Activated T-cell treated with anti-CD3 and anti-CD28 coated beads, Interleukin-2, amount 50 U/mL, for 72 hours (primary cell): ENCODE measurements at places on chromosomes 5 and 9.

GRCh38 chr9:113328045-113328782 lies 11.9 kb downstream of the WDR31 start:
- no peak for DNase-seq

GRCh38 chr9:119332522-119332921 lies 36.7 kb downstream of the BRINP1 start:
- DNase-seq, result no peak

- DNase-seq, result no peak
Measured at GRCh38 chr5:168263121-168263520, 28.3 kb upstream of the WWC1 start.

- no peak for DNase-seq
Measured at GRCh38 chr5:35971186-35971877, 19.9 kb downstream of the UGT3A1 start.

DNA sequence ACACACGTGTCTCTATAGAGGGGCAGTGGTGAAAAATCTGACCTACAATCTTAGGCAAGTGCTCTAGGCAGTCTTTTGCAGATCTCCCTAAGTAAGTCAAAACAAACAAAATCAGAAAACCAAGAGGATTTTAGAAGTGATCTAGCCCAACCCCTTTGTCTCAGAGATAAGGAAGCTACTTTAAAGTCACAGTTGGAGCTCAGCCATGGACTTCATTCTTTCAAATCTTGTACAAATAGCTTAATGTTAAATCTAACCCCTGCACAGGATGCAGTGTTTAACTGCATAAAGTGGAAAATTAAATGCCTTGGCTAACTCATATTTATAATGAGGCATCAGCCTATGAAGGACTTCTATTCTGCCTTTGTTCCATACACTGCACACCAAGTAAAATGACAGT lies 135.1 kb upstream of the RFX3 start:
- no peak for DNase-seq

GRCh38 chr9:108546215-108546614 lies 309.6 kb downstream of the ACTL7B start:
- DNase-seq, result no peak

DNA sequence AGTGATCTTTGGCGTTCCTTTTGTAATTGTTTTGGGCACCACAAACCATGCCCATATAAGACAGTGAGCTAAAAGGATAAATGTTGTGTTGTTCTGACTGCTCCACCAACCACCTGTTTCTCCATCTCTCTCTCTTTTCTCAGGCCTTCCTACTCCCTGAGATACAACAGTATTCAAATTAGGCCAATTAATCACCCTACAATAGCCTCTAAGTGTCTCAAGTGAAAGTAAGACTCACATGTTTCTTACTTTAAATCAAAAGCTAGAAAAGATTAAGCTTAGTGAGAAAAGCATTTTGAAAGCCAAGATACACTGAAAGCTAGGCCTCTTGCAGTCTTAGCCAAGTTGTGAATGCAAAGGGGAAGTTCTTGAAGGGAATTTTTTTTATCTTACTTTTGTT lies 268.8 kb upstream of the NREP start:
- no peak for DNase-seq

- DNase-seq, result no peak
Measured at GRCh38 chr9:125659201-125659840, 47.7 kb downstream of the MAPKAP1 start.

DNA sequence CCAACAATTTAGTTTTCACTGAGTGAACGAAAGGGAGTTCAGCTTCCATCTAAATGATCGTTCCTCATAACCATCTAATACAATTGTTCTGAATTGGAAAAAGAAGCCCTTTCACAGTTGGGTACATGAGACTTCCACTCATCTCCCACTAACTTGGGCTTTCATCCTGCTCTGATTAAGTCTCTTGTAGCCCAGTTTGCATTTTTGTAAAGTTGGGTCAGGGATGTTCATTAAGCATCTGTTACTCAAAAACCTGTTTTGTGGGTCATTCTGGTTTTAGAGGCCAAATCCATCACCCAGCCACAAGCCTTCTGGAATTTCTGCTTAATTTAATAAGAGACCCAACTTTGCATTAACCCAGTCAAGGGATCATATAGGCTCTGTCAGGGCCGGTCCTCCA lies 385.3 kb downstream of the BNC2 start:
- DNase-seq, result no peak

DNA sequence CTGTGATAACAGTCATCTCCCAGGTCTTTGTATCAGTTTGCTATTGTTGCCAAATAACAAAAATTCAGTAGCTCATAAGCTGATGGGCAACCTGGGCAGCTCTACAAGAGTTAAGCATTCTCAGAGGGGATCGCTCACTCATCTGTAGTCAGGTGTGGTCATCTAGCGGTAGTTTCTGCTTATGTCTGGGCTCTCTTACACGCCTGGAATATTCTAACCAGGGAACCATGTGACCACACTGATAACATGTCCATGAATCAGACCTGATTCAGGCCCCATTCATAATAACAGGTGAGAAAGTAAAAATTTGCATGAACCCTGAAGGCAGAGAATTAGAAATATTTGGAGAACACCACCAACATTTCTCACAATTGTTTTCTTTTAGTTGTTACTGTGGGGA lies 576.1 kb downstream of the SLCO4C1 start:
- no peak for DNase-seq

DNA sequence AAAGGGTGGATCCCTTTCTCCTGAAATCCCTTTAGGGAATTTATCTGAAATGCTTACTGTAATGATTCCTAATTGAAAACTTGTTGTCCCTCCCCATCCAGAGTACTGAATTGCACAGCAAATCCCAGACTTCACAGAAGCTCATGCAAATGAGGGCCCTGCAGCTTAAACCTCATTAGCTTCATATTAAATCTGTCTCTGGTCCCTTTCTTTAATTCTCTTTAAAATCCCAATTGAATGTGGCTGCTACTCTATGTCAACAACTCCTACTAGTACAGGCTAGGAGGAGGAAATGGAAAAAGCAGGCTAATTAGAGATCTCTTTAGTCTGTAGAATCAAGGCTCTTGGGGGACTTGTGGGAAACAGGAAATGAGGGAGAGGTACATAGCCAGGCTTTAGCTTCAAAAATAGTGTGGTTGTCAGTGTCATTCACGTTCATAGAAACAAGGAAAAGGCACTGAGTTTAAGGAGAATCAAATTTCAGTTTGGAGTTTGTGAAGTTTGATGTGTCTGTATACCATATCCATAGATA lies 191.3 kb upstream of the PRDM9 start:
- DNase-seq, result no peak

DNA sequence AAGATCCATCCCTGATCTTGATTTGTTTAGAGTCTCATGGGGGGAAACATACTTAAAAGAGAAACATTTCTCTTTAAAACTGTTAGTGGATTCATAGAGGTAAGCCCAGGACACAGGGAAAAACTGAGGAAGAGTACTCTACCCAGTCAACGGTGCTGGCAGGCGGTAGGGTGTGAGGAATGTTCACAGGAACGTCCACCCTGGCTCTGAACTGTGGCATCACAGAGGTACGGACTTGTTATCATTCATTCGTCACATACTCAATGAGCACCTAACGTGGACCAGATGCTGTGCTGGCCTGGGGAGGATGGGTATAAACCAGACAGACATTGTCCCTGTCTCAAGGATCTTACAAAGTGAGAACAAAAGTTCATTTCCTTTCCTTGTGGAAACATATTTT lies 18.8 kb upstream of the PPARGC1B start:
- no peak for DNase-seq

DNA sequence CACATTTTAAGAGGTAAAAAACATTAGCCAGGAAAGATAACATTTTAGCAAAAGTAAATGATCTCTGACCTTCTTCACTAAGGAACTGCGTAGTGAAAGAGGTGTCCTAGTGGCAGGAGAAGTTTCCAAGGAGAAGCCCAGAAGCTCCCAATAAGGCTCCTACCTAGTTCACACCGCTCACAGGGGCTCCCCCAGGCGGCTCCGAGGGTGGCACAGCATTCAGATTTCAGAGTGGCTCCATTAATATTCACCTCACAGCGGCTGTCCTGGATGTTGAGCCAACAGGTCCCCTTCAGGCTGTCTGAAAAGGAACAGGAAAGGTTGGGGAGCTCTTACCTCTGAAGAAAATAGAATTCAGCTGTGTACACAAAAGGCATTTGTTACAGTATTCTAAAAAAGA lies 187.3 kb downstream of the FBN2 start:
- no peak for DNase-seq

GRCh38 chr5:149756354-149756753 lies 26.2 kb downstream of the PPARGC1B start:
- DNase-seq, result no peak

GRCh38 chr5:153476767-153477166 lies 13.7 kb upstream of the GRIA1 start:
- no peak for DNase-seq

GRCh38 chr5:13676531-13676930 lies 268.0 kb downstream of the DNAH5 start:
- no peak for DNase-seq

DNA sequence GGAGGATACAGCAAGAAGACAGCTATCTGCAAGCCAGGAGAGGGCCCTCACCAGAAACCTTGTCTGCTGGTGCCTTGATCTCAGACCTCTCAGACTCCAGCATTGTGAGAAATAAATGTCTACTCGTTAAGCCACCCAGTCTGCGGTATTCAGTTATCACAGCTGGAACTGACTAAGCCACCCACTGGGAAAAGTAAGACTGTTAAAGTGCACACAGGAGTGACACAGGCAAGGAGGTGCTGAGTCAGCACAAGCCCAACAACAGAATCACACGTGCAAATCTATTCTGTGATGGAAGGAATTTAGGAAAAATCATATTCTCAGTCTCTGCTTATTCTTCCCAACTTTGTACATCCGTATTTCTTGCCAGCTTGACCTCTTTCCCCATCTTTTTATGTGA lies 200.0 kb downstream of the NR2F1-AS1 start:
- no peak for DNase-seq

DNA sequence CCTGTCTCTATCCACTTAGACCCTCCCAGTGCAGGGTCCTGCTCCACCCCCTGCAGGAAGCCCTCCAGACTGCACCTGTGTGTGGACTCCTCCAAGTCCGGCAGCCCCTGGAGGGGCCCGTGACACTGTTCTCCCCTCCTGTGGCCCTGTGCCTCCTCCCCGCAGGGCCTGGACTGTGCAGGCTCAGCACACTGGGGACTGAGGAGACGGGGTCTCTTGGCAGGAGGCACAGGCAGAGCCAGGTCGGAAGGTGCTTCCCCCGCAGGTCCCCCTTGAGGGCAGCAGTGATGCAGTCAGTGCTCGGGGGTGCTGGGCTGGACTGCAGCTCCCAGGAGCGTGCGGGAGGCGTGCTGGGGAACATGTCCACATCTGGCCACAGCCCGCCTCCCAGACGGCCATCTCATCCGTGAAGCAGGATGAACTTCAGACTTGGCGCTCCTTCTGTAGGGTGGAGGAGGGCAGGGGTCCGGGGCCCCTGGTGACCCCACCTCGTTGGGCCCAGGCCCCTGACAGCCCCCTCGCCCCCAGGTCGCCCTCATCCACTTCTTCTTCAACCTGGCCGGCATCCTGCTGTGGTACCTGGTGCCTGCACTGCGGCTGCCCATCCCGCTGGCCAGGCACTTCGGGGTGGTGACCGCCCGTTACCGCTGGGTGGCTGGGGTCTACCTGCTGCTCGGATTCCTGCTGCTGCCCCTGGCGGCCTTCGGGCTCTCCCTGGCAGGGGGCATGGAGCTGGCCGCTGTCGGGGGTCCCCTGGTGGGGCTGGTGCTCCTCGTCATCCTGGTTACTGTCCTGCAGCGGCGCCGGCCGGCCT lies 4.9 kb downstream of the SLC34A3 start:
- DNase-seq, result no peak

DNA sequence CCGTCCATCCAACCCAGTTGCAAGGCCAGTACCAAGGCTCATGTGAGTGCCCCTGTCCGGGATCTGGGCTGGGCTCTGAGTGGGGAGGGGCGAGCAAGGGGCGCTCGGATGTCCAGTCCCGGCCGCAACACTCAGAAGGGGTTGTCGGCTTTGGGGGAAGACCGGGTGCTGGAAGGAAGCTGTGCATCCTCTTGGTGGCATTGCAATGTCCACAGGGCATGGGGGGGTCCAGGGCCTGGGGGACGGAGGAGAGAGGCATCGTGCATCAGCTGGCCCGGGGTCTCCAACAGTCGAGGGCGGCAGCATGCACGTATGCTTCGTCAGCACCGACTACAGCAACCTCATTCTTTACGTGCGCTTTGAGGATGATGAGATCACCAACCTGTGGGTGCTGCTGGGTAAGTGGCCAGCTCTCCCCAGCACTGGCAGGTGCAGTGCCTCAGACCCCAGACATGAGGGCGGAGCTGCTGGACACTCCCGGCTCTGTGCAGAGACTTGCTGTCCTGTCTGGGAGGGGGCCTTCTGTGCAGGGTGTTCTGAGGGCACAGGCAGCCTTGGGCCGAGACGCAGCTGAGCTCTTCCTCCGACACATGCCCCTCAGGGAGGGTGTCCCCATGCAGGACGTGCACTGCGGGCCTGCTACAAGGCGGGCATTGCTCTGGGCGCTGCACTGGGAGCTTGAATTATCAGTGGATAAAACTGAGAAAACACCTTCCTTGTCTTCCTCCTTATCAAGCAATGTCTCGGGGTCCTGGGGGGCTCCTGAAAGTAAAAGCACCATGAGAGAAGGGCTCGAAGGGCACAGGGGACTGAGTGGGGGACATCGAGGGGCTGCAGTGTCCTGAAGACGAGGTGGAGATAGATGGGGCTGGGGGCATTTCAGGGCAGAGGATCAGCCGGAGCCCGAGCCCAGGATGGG lies 22.5 kb downstream of the GLT6D1 start:
- no peak for DNase-seq

- no peak for DNase-seq
Measured at GRCh38 chr5:171115519-171115918, 193.5 kb upstream of the TLX3 start.

GRCh38 chr5:156375895-156376495 lies 49.0 kb downstream of the SGCD start:
- no peak for DNase-seq

GRCh38 chr5:142313682-142314081 lies 11.1 kb downstream of the SPRY4 start:
- DNase-seq, result no peak

DNA sequence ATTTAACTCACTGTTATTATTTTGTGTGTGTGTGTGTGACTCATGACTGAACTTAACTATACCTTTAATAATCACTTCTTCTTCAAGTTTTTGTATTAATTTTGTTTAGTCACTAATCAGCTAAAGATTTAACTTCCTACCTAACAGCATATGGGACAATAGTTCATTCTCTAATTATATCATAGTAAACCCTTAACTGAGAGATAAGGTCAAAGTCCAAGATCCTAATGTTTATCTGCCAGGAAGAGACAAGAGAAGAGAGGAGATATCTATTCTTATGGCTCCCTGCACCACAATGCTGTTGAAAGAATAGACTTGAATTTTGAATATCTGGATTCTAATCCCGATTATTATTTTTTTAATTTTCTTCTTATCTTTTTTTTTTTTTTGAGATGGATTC lies 28.1 kb downstream of the FREM1 start:
- no peak for DNase-seq

- DNase-seq, result no peak
Measured at GRCh38 chr9:16442622-16443021, 427.8 kb downstream of the BNC2 start.

- DNase-seq, result no peak
Measured at GRCh38 chr9:96167011-96167410, 135.0 kb downstream of the HSD17B3 start.

- DNase-seq, result no peak
Measured at GRCh38 chr5:35246411-35246810, 16.1 kb upstream of the PRLR start.

GRCh38 chr5:68287976-68288706 lies 72.6 kb downstream of the PIK3R1 start:
- peak; percentile 48 for DNase-seq

- DNase-seq, result no peak
Measured at GRCh38 chr5:120655828-120656435, 191.8 kb downstream of the PRR16 start.
